ENCODE measurements at places on chromosomes 1 and 21.

- no peak for DNase-seq
Observed at GRCh38 chr1:39411526-39412478, 79.6 kb upstream of the BMP8A start.

DNA sequence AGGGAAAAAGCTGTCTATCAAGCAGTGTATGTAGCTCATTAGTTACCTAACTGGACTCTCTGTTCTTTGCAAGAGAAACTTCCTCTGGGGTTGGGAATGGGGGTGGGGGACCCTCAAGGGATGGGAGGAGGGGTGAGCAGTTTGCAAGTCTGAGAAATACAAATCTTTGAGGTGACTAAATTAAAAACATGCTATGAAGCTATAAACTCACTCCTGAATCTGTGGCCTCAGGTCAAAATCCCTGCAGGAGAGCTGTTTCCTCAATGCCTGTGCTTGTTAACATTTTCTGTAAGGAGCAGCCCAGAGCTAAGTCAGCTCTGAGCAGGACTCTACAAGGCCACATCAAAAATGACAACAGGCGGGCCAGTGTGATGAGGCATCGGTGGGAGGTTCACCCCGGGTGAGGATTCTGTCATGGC is 32.8 kb upstream of the PTPRC start:
- DNase-seq, result no peak

- DNase-seq, result no peak
Observed at GRCh38 chr1:152546704-152547103, 19.9 kb downstream of the LCE3E start.

DNA sequence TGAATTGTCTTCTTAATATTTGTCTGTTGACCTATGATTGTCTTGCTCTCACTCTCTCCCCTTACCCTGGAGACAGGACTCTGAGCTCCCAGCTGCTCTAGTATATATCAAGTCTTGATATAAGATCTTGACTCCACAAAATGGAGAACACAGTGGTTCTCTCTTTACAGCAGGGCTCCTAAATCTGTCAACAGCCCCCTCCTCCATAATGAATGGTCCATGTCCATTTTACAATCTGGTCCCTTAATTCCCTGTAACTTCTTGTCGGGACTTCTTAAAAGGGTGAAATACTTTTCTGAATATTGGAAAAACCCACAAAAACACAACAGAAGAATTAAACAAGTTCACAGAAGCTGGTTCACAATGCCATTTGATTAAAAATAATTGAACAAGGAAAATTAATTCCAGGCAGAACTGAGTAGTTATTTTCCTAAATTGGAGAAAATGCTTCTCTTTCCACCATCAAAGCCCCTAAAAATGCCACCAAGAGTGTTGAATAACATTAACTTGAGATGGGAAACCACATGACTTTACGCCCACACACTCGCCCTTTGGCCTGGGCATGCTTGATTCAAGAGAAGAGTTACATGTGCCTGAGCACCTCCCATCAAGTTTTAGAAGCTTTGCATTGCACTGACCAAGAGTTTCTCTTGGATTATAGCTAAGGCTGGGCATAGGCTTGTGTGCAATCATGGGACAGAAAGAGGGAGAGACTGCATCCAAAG is 109.8 kb downstream of the TOMM20 start:
- DNase-seq, result no peak

DNA sequence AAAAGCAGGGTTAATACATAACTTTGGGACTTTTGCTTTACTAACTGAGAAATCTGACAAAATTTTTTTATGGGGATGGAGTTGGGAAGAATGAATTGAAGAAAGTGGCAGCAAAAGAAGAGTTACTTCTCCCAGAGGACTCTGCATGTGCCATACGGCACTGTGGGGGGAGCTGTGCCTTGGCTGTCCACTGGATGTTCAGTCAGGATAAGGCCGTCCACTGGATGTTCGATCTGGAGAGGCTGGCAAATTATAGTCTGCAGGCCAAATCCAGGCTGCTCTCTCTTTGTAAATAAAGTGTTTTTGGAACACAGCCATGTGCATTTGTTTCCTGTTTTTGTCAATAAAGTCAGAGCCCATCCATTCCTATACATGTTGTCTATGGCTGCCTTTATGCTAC is 4.5 kb upstream of the MAP3K7CL start:
- DNase-seq, result no peak

- DNase-seq, result no peak
Observed at GRCh38 chr1:162040657-162041056, 17.0 kb upstream of the OLFML2B start.

DNA sequence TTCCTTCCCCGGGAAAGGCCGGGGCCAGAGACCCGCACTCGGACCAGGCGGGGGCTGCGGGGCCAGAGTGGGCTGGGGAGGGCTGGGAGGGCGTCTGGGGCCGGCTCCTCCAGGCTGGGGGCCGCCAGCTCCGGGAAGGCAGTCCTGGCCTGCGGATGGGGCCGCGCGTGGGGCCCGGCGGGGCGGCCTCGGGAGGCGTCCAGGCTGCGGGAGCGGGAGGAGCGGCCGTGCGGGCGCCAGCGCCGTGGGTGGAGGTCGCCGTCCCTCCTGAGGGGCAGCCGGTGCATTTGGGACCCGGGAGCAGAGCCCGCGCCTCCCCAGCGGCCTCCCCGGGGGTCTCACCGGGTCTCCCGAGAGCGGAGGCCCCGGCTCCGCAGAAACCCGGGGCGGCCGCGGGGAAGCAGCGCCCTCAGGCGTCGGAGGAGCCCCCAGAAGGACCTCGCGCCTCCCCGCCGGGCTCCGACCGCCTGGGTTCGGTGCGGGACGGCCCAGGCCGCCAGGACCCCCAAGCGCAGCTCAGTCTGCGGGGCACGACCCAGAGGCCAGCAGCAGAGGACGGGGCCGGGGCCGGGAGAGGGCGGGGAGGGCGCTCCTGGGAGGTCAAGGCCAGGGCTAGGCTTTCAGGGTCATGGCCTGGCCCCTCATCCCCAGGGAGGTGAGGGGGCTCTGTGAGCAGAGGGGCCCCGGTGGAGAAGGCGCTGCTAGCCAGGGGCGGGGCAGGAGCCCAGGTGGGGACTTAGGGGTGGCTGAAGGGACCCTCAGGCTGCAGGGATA is 7.2 kb upstream of the SLX9 start:
- peak; percentile 55 for DNase-seq

DNA sequence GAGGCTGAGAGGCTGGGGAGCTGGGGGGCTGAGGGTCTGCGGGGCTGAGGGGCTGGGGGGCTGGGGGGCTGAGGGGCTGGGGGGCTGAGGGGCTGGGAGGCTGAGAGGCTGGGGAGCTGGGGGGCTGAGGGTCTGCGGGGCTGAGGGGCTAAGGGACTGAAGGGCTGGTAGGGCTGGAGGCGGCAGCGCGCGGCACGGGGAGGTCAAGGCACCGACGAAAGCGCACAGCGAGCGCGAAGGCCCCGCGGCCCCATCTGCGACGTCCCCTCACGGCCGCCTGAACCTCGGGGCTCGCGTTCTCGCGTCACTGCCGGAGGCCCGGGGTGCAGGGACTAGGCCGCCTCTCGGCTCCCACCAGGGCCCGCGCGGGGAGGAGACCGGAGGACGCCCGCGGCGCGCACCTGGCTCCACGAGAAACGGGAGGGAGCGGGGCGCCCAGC is 356 bp downstream of the INTS11 start:
- no peak for DNase-seq

- no peak for DNase-seq
Observed at GRCh38 chr21:17757671-17758070, 61.5 kb downstream of the C21orf91 start.

DNA sequence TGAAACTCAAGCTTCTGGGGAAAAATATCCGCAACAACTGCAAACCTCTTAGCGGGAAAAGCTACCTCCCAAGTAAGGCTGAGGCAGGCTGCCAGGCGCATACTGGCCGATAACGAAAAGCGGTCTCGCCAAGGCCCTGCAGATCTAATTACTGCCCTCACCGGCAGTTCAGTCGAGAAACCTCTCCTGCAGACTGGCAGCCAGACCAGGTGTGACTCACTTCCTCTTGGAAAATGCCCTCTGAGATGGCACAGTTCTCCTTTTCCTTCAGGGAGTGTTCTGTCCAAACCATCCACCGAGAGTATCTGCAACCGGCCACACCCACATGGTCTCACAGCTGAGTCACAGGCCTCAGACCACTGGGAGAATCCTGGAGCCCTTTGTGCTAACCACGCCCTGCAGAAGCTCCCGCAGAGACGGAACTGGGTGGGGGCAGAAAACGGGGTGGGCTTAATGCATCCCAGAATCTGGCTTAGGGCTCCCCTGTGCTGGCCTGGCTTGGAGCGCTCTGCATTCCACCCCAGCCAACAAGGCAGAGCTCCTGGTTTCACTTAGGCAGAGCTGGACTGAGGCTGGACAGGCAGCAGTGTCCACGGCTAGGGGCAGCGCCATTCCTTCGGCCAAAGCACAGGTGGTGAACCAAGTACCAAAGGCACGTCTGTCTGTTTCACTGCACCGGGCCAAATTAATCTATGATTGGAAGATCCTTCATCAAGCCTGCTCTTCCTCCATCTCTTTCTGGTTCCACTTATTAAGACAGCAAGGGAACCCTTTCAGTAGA is 1.2 kb downstream of the S100A10 start:
- DNase-seq, result no peak

- no peak for DNase-seq
Observed at GRCh38 chr1:179017383-179018326, 8.0 kb upstream of the FAM20B start.
